ENCODE measurements at places on chromosomes 4 and X.

GRCh38 chrX:49947781-49948180 lies 25.4 kb downstream of the CLCN5 start:
- no peak for DNase-seq

GRCh38 chrX:7119950-7120877 lies 27.3 kb upstream of the STS start:
- no peak for DNase-seq

- no peak for DNase-seq
These were observed 20.5 kb downstream of the SEPTIN11 start for GRCh38 chr4:76969941-76970529.

- no peak for DNase-seq
These were observed 6.6 kb downstream of the FBXL5 start for GRCh38 chr4:15648600-15648999.

DNA sequence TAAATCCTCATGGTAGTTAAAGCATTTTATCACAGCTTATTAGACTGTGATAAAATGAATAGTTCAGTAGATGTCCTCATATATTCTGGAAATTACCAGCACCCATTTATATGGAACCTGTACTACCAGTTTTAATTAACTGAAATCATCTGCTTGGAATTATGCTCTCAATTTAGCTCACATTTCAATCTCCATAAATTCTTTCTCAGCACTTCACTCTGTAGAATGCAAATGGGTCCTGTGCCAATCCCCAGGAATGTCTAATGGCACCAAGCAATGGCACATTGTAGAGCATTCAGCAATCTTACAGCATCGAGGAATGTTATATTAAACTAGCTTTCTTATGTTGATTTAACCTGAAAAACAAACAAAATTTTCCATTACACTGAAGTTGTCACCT lies 355.1 kb downstream of the PDHA2 start:
- no peak for DNase-seq

DNA sequence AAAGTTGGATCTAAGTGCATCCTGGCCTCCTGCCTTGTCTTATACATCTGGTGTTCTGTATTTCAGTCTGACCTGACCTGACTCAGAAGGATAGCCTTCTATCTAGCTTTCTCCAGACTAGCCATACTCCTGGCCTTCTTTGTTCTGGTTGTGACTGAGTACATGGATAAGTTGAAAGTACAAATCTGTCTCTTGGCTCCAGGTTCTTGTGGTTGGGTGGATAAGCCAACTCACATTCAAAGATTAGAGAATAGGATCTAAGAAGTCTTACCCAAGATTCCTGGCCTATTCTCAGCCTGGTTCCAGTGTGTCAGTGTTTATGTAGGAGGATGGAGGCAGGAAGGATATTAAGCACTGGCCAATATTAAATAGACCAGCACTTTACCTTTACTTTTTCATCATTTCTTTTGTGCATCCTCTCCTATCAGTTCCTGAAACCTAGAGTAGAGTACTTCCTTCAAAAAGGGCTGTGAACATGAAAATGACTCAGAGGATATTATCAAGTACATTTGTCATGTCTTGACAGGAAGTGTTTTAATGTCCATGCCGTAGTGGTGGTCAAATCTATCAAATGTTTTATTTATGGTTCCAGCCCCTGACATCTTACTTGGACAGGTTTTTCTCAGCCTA lies 123.5 kb downstream of the IL15 start:
- no peak for DNase-seq

GRCh38 chrX:9141496-9141895 lies 107.6 kb upstream of the FAM9B start:
- DNase-seq = no peak

DNA sequence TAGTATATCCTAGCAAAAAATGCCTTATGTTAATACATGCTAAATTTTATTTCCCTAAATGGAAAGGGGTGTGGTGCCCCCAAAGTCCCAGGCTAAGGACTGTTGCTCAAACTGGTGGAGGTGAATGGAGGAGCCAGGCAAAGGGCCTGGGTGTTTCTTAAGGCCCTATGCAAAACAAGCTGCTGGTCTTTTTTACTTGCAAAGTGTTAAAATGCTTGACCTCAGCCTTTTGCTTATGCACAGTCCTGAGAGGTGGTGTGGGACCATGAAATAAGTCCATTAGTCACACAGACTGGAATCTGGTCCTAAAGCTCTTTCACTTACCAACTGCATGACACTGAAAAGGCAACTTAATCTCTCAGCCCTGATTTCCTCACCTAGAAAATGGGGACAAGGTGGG lies 223.5 kb upstream of the MBNL3 start:
- no peak for DNase-seq

Measured in activated CD8-positive, alpha-beta memory T cell treated with anti-CD3 and anti-CD28 coated beads for 1 hour (primary cell).